Umbilical cord (tissue), 2 donors: ENCODE measurements at places on chromosomes 6 and 20. TPM values are rescaled to one million over a fixed set of nuclear protein-coding genes. Genes with fewer than 3 reads are reported as not detected.

The HLA-DRB1 gene
- total RNA-seq = 25.5 TPM

The ADGRG6 gene
- total RNA-seq = 104 TPM

The SYTL3 gene
- total RNA-seq = 1.7 TPM

The HLA-DPB1 gene
- total RNA-seq = 1.7 TPM

The LAMA4 gene
- 336 TPM for total RNA-seq

The PXMP4 gene
- total RNA-seq = 11.3 TPM

The NDUFAF4 gene
- total RNA-seq = 41.4 TPM

The LTA gene
- not detected for total RNA-seq

The ZNF165 gene
- 0.96 TPM for total RNA-seq

The DCDC2 gene
- 4.3 TPM for total RNA-seq

The RHAG gene
- not detected for total RNA-seq

The ARMH2 gene
- total RNA-seq = not detected

The ACSS2 gene
- 49.1 TPM for total RNA-seq

The PRDM1 gene
- 7.9 TPM for total RNA-seq

The CBLN4 gene
- total RNA-seq = 9.9 TPM

The SENP6 gene
- total RNA-seq = 282 TPM

The ADTRP gene
- 2.2 TPM for total RNA-seq

The KHDC1L gene
- not detected for total RNA-seq

The C20orf141 gene
- total RNA-seq = not detected

The TOX2 gene
- total RNA-seq = not detected

The PTGIS gene
- 45.3 TPM for total RNA-seq

The GPR6 gene
- not detected for total RNA-seq

The SPACA1 gene
- total RNA-seq = not detected

The PPP1R3G gene
- 8.9 TPM for total RNA-seq
